Urinary bladder (tissue), 4 donors: ENCODE measurements at places on chromosomes 6 and 20. TPM values are rescaled to one million over a fixed set of nuclear protein-coding genes. Genes with fewer than 3 reads are reported as not detected.

DNA sequence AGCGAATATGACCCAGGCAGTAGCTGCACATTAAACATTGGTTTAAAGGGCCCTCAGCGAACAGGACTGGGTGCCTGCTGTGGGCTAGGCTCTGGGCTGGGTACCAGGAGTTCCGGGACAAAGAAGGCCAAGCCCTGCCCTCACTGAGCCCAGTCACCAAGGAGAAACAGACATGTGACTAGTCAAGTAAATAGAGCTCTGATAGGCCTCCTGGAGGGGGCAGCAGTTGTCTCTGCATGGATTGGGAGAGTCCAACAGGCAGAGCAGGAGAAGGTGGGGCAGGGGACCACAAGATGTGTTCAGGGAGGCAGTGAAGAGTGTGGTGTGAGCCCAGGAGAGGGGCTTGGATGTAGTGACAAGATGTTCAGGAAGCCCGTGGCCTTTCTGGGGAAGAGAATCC is 3.1 kb downstream of the HM13 start:
- DNase-seq: no peak

HDGFL1 gene
- total RNA-seq: not detected

DNA sequence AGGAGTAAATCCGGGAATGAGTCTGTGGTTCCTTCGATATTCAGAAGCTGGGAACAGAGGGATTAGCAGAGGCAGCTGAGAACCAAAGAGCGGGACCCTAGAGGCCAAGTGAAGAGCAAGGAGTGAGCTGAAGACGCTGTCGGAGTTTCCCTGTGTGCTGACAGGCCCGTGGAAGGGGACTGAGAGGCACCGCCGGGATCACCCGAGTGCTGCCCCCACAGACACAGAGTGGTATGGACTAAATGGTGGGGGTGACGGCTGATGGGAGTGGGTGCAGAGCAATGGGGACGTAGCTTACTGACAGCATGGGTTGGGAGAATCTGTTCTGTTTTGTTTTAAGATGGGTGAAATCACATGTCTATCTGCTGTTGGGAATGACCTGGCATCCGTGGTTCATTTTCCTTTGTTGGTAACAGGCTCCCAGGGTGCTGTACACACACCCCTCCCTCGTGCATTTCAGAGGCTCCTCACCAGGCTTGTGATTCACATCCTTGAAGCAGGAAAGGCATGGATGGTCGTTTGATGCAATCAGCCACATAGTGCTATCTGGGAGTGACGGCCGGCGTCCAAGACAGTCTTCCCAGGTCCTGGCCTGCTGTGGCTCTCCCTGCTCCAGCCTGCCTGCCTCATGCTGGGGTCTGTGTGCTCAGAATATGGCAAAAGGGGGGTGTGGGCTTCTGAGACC is 97.4 kb downstream of the THBS2 start:
- DNase-seq: no peak

GRCh38 chr20:50794181-50794845 is 548 bp upstream of the BCAS4 start:
- DNase-seq: no peak

RAET1L gene
- total RNA-seq: not detected
